ENCODE measurements at places on chromosomes 11 and 22. TPM values are rescaled to one million over a fixed set of nuclear protein-coding genes. Genes with fewer than 3 reads are reported as not detected.

GRCh38 chr22:36395915-36396314 lies 8.1 kb upstream of the MYH9 start:
- peaks cover 12% of the 10 kb centered on the region for H3K4me1 ChIP-seq
- no peak for DNase-seq
- no peaks in the 10 kb centered on the region for H3K27me3 ChIP-seq
- no peak overlapping the region for H3K27ac ChIP-seq

- no peaks in the 10 kb centered on the region for H3K27me3 ChIP-seq
- no peak for DNase-seq
- H3K27ac ChIP-seq: no peak overlapping the region
Measured at GRCh38 chr11:70483077-70483861, 84.9 kb downstream of the CTTN start.

DNA sequence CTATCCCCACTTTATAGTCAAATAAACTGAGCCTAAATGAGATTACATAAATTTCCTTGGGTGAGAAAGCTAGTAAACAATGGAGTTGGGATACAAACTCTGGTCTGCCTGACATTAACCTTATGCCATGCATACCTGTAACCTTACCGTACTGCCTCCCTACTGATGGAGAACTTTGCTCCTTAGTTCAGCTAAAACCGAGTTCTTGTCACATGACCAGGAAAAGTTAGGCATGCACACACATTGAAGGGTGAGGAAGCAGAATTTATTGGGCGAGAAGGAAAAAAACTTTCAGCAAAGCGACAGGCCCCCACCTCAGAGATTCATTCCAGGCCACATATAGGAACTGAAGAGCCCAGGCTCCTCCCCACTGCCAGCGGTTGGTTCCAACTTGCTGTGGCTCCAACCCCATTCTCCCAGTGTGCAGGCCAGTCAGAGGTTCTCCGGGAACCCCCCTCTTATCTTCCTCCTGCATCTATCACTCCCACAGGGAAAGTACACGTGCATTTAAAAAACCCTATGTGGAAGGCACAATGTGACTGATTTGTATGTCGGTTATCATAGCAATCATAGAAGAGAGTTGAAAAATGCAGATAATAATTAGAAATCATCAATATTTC lies 3.2 kb upstream of the PIWIL4 start:
- H3K4me1 ChIP-seq: no peaks in the 10 kb centered on the region
- DNase-seq: no peak
- no peak overlapping the region for H3K27ac ChIP-seq
- H3K4me3 ChIP-seq: no peak overlapping the region
- H3K27me3 ChIP-seq: no peaks in the 10 kb centered on the region

VPREB3 gene
- not detected for total RNA-seq
